ENCODE measurements at places on chromosomes 13 and 19.

DNA sequence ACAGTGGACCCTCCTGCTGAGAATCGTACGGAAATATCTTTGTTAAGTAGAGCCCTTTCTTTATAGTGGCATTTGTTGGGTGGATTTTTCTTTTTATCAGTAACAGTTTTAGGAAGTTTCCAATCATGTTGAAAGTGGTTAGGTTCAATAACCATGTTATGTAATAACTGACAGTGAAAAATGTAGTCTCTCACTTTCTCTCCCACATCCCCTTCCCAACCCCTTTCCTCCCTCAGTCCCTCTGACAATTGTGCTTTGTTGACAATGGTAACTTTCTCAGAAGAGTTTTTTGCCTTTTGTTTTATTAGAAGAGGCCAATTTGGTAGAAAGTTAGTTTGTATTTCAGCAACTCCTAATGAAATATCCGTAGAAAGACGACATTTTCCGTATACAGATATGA is 77.8 kb upstream of the SLAIN1 start:
- DNase-seq, result no peak

DNA sequence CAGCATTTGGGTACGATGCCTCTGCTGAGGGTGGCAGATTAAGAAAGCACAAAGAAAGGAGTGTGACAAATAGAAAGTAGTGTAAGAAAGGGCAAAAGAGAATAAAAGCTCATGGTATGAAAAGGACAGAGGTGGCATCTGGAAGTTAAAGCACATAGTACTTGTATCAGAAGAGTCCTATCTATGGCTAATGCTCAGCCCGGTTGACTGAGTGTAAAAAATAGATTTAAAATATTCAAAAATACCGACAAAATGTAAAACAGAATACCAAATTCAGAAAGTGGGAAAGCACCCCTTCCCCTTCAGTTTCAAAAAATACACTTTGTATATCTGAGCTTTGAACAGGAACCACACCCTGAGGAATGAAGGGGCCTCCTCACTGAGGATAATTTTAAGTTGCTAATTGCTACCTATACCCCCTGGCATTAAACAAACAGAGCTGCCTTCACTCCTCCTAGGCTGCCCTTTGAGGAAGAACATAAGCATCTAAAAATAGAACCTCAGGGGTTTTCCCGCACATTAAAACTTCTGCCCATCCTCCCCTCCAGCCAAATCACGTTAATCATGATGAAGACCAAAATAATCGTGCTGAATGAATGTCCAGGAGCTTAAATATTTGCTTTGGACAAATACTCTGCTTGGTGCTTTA is 43.3 kb downstream of the DLEU7 start:
- no peak for DNase-seq

GRCh38 chr13:114268344-114269280 is 12.8 kb upstream of the UPF3A start:
- no peak for DNase-seq

GRCh38 chr13:28585561-28585960 is 73.4 kb upstream of the POMP start:
- no peak for DNase-seq

DNA sequence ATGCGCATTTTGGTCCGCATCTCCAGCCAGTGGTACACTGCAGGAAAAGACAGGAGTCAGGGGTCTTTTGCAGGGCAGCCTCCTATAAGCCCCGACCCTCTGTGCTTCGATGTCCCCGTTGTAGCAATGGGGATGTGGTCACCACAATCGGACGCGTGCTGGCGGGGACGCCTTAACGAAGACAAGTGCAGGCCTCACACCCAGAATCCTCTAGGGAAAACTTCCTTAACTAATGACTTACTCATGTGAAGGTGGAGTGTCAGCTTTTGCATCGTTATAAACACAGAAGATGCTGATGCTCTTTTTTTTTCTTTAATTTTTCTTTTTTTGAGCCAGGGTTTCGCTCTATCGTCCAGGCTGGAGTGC is 22.1 kb downstream of the VASP start:
- no peak for DNase-seq

DNA sequence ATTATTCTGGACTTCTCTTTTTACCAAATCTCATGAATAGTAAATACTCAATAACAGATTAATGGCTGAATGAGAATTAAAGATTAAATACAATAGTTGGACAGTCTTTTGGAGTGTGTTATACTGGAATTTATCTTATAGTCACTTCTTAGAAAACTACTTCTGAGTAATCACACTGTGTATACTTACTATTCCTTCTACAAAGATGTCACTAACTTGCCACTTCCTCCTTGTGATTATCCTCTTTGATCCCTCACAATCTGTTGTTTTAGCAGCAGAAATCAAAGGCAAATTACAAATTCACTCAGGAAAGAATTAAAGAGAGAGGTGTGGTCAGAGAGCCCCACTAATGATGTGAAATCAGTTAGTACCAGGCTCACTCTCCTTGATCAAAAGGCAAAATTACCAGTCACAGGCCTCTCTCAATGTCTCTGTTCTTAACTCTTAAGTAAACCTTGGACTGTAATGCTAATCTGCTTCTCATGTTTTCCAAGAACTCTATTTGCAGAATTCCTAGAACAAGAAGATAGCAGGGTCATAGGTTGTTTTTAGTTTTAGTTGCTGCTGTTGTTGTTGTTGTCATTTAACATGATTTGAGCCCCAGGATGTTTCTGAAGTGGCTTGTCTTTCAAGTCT is 37.3 kb upstream of the FNDC3A start:
- DNase-seq, result no peak

DNA sequence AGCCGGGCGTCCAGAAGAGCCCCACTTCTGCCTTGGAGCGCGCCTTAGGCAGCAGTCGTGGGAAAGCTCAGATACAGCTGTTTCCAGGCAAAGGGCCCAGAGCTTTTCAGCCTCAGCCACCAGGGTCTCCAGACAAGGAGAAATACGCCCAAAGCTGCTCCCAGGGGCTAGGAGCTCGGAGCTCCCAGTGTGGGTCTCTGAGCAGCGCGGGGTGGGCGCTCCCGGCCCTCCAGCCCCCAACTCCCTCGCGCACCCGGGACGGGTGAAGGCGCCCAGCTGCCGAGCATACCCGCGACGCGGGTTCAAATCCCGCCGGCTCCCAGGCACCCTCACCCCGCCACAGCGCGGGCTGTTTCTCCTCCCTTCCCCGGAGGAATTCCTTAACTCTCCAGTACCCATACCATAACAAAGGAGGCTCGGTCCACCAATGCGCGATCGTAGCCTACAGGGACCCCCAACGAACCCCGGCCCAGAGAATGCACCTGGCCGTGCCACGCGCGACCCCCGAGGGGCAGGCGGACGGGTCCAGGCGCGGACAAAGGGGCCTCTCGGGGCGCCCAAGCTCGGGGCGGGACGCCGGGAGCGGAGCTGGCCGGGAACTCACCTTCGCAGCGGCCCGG is 507 bp downstream of the COL4A1 start:
- no peak for DNase-seq

DNA sequence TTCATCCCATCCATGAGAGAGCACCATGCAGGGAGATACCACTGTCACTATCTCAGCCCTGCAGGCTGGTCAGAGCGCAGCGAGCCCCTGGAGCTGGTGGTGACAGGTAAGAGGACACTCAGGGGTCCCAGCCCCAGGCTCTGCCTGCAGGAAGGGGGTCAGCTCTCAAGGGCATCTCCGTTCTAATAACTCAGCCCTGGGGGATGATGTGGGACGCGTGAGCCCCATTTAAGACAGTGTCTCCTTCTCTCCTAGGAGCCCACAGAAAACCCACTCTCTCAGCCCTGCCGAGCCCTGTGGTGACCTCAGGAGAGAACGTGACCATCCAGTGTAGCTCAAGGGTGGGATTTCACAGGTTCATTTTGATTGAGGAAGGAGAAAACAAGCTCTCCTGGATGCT is 15.5 kb upstream of the KIR3DL3 start:
- DNase-seq, result no peak

GRCh38 chr19:12513531-12514061 is 29.0 kb upstream of the ZNF709 start:
- no peak for DNase-seq

GRCh38 chr19:17079710-17080439 is 4.3 kb downstream of the MYO9B start:
- DNase-seq, result peak; percentile 38

DNA sequence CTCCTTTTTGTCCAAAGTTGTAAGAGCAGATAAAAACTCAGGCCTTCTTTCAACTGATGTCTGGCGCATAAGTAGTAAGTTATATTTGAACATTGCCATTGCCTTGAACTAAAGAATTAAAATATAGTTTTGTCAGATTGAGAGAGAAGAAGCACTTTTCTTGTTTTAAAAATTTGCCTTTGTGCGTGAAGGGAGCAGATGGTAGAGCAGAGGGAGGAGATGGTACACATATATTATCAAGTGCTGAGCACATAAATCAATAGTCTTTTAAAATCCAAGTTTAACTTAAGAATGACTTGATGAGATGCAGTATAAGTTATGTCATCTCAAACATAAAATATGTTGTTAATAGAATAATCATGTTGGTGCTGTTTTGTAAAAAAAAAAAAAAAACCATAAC is 504.6 kb upstream of the KLHL1 start:
- no peak for DNase-seq
